Tibial nerve (tissue), 4 donors: ENCODE measurements at places on chromosomes 7 and 10. TPM values are rescaled to one million over a fixed set of nuclear protein-coding genes. Genes with fewer than 3 reads are reported as not detected.

GRCh38 chr7:30028216-30028748, at the start of gene PLEKHA8:
PLEKHA8 (plus strand) TSS chr7:30028412; CDS start chr7:30028763, 351 bp downstream.
- peak; percentile 75 for DNase-seq

- no peak for DNase-seq
Observed at GRCh38 chr10:132276179-132276675, 31.5 kb downstream of the STK32C start.

GRCh38 chr7:155733582-155734444, 78.5 kb downstream of the SHH start:
- no peak for DNase-seq

The HERC4 gene
- 57.0 TPM for total RNA-seq

GRCh38 chr7:148590471-148590870, at the start of gene C7orf33:
C7orf33 (plus strand) TSS chr7:148590766; CDS start chr7:148590926, 160 bp downstream.
- DNase-seq: no peak

- DNase-seq: no peak
Observed at GRCh38 chr10:48634198-48634983, 29.5 kb upstream of the ARHGAP22 start.

DNA sequence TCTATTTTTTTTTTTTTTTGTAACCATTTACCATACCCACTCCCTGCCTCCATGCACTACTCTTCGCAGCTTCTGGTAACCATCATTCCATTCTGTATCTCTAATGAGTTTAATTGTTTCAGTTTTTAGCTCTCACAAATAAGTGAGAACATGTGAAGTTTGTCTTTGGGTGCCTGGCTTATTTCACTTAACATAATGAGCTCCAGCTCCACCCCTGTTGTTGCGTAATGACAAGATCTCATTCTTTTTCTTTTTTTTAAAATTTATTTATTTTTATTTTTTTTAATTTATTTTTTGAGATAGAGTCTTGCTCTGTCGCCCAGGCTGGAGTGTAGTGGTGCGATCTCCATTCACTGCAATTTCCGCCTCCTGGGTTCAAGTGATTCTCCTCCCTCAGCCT, 142.3 kb upstream of the PCLO start:
- DNase-seq: no peak

- no peak for DNase-seq
Observed at GRCh38 chr7:130831817-130832481, 97.9 kb upstream of the KLF14 start.

The TMEM176B gene
- total RNA-seq: 70.8 TPM

- DNase-seq: no peak
Observed at GRCh38 chr10:29238523-29239135, 50.2 kb upstream of the LYZL1 start.

GRCh38 chr10:69974551-69975155, 78.0 kb upstream of the MACROH2A2 start:
- no peak for DNase-seq

DNA sequence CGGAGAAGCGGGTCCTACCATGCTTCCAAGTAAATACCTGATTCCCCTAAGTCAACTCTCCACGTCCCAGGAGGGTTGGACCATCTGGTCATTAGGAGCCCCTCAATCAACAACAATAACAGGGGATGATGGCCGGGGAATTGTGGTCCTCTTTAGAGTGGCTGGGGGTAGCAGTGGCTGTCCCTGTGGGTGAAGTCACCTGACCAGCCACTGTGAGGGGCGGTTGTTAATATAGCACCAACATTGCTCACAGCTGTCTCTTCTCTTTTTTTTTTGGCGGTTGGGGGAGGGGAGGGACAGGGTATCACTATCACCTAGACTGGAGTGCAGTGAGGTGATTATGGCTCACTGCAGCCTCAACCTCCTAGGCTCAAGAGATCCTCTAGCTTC, 67.9 kb downstream of the SPDYE5 start:
- no peak for DNase-seq

DNA sequence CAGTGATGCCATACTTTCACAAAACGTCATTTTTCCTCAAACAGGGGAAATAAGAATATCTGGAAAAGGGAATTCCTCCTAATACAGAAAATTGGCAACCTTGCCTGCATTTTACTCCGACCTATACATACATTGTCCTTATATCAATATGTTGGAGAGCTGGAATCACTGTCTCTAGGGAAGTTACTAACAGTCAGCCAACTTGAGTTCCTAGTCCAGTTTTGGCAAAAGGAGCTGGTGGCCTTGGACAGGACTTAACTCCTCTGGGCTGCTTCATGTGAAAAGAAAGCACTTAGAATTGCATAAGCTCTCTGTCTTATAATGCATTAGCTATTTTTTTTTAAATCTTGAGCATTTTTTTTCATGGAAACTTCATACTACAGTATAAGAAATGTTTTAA, 174.2 kb upstream of the HGF start:
- DNase-seq: no peak

- no peak for DNase-seq
Observed at GRCh38 chr7:154680894-154681659, 321.8 kb downstream of the PAXIP1 start.

The TMED4 gene
- total RNA-seq: 216 TPM

DNA sequence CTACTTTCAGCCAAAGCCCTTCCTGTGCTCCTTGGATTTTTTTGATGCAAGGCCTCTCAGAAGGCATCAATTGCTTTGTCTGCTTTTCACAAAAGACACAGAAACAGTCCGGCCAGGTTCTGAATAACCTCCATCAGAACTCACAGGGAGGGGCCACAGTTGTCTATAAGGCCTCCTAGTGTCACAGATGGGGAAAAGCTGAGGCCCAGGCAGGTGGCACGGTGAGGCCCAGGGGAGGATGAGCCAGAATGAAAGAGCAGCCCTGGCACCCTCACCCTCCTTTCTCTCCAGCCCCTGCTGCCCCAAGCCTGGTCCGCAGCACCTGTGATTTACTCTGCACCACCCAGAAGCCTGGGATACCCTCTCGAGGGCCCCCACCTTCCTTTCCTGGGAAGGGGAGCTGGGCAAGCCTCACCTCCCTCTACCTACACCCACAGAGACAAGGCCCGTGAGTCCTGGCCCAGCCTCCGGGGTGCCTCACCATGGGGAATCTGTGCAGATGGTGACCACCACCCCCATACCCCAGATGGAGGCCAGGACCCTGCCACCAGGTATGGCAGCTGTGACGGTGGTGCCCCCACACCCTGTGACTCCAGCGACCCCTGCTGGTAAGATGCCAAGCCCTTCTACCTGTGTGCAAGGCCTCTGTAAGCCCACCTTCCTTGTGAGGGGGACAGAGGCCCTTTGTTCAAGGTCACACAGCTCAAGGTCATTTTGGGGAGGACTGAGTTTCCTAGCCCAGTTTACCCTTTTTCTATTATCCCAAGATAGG, 26.2 kb upstream of the ZNF467 start:
- DNase-seq: peak; percentile 12

DNA sequence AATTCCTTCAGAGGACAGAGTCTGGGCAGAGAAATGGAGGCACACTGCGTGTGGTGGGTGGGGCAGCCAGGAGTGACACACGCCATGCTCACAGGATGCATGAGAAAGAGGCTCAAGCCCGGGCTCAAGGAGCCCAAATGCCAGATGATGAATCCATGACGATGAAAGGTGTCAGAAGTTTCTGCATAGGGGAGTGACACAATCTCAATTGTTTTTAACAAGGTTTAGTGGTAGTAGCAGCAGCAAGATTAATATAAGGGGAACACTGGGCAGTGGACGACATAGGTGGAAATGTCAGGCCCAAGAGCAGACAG, 126.1 kb downstream of the TNS3 start:
- DNase-seq: no peak

- no peak for DNase-seq
Observed at GRCh38 chr10:125093974-125094705, 66.2 kb downstream of the CTBP2 start.

DNA sequence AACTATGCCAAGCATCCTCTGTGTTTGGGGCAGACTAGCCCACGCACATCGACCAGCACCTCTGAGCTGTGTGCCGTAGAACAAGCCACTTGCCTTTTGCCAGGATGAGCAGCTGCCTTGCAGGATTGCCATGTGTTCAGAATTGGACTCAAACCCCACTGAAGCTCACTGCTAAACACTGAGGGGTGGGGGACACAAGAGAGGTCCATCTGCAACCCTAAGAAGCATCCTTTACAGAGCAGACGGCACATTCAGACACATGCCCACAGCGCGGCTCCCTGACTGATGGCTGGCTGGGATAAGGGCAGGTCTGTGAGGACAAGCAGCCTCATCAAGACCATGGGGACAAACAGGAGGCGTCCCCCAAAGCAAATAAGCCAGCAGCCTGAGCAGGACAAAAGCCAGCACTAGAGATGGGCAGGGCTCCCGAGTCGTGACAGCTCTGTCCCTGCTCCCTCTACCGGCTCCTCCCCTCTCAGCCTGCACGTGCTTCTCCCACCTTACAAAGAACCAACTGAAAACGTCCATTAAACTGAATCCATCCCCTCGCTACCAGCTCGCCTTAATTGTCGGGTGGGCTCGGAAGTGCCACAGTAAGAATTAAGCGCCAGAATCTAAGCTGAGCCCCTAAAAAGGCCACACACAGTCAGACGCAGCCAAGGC, 114.2 kb downstream of the PRKAG2 start:
- no peak for DNase-seq

The TMEM213 gene
- not detected for total RNA-seq
